Thoracic aorta (tissue), 2 donors: ENCODE measurements at places on chromosomes 2 and 18.

DNA sequence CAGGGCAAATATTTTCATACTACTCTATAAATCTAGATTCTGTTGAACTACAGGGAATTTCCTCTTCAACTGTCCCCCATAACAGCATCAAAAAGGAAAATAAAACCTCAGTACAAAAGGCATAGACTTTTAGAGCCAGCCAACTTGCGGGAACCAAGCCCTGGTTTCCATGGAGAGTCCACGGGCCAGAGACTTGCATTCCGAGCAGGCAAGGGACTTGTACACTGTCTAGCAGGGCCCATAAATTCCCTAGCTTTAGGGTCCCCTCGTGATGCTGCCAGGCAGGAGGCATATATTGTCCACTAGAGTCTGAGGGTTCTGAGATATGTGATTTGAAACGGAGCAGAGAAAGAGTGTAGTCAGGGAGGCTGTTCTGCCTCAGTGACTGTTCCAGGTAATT, 153.1 kb upstream of the SLC14A2 start:
- H3K36me3 ChIP-seq = no peaks in the 10 kb centered on the region
- DNase-seq = no peak
- H3K27me3 ChIP-seq = no peaks in the 10 kb centered on the region
- H3K4me3 ChIP-seq = no peak overlapping the region
- H3K27ac ChIP-seq = no peak overlapping the region

- H3K27me3 ChIP-seq = no peaks in the 10 kb centered on the region
- H3K27ac ChIP-seq = no peak overlapping the region
- no peaks in the 10 kb centered on the region for H3K4me1 ChIP-seq
- no peaks in the 10 kb centered on the region for H3K36me3 ChIP-seq
- no peak for DNase-seq
These were observed 750.8 kb upstream of the KLHL29 start for GRCh38 chr2:22634167-22634566.

GRCh38 chr18:44652722-44653121, 28.0 kb upstream of the SETBP1 start:
- H3K27ac ChIP-seq = no peak overlapping the region
- no peaks in the 10 kb centered on the region for H3K27me3 ChIP-seq
- DNase-seq = no peak
- no peaks in the 10 kb centered on the region for H3K36me3 ChIP-seq

GRCh38 chr2:8693157-8693821, 11.4 kb downstream of the ID2 start:
- no peaks in the 10 kb centered on the region for H3K4me1 ChIP-seq
- DNase-seq = no peak
- no peaks in the 10 kb centered on the region for H3K27me3 ChIP-seq
- no peak overlapping the region for H3K27ac ChIP-seq
- H3K4me3 ChIP-seq = peak overlapping the region; percentile 36

GRCh38 chr2:9774266-9774665, 69.0 kb upstream of the TAF1B start:
- H3K4me3 ChIP-seq = no peak overlapping the region
- no peaks in the 10 kb centered on the region for H3K36me3 ChIP-seq
- H3K27ac ChIP-seq = no peak overlapping the region
- no peak for DNase-seq

DNA sequence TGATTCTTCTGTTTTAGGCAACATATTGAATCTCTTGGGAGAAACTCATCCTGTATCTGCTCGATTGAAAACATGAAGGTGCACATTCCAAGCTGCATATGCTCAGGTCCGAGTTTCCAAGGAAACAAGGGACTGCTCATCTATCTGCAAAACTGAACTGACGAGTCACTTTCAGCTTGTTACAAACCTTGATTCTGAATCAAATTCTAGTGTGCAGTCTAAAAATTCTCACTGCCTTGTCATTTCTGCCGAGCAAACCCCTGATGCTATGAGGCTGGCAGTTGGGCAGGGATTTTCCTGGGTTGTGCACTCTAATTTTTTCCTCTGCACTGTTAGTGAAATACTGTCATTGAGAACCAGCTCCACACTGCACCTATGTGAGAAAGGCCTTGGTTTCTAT, 101.3 kb upstream of the ETAA1 start:
- no peak overlapping the region for H3K4me3 ChIP-seq
- H3K27ac ChIP-seq = no peak overlapping the region
- H3K36me3 ChIP-seq = no peaks in the 10 kb centered on the region
- H3K27me3 ChIP-seq = no peaks in the 10 kb centered on the region
- H3K4me1 ChIP-seq = no peaks in the 10 kb centered on the region
